ENCODE measurements at places on chromosomes 6 and 20.
A peak's percentile ranks its signal among the peaks of the same experiment; 100 is the strongest.

GRCh38 chr6:167245591-167245990 lies 45.5 kb upstream of the UNC93A start:
- no peak for DNase-seq

DNA sequence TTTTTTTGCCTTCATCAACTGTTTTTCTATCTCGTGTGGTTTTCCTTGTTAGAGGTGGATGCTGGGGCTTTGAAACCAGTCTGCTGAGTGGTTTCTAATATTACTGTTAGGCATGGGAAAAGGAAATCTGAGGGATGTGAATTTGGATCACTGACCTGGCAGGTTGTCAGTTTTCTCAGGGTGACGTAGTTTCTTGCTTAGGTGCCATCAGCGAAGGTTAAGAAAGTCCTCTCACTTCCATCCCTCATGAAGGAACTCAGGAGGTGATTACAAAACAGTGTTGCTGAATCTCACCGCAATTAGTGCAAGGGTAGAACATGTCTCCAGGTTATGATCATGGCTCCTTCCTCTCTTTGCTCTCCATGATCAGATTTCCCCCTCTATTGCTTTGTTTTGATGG lies 135.9 kb downstream of the SOX4 start:
- no peak for DNase-seq

GRCh38 chr20:23132293-23132929 lies 46.3 kb upstream of the CD93 start:
- DNase-seq = no peak

DNA sequence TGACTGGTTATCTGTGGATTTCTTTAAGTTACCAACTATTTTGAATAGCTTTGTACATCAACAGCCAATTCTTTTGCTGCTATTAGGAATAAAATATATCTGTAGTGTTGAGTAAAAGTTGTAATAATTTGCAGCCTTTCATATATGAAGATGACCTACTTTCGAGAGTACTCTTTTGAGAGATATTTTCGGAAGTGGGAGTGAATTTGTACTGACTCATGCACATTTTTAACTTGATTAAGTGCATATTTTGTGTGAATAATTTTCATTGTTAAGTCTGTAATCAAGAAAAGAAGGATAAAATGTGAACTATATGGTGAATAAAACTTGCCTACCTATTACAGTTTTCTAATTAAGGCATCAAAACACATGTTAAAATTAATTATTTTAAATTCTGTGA lies 51.9 kb downstream of the L3MBTL3 start:
- peak; percentile 14 for DNase-seq

DNA sequence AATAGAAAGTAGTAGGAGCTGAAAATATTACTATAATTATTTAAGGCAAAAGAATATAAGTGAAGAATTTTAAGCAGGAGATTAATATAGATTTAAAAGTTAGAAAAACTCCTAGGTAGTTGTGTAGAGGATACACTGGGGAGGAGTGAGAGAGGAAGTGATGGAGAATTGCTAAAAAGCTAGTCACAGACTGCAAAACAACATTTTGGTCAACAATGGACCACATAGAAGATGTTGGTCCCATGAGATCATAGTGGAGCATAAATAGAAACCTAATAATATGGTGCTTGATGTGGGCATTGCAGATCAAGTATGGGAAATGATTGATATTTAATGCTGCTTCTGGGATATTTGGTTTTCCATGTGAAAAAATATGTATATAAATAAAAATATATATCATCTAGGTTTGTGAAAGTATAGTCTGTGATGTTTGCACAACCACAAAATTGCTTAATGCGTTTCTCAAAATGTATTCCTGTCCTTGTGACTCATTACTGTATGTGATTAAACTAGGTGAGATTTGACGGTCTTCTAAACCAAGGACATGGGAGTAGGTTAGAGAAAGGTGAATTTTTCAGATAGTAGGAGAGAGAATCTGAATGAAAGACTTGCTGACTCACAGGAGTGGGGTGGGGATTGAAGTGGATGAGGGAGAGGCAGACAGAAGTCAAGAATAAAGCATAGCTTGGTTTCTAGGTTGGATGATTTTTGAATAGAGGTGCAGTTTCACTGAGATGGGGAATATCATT lies 174.0 kb downstream of the BCKDHB start:
- DNase-seq = peak; percentile 4

GRCh38 chr20:60782959-60783625 lies 469.0 kb upstream of the CDH4 start:
- no peak for DNase-seq

DNA sequence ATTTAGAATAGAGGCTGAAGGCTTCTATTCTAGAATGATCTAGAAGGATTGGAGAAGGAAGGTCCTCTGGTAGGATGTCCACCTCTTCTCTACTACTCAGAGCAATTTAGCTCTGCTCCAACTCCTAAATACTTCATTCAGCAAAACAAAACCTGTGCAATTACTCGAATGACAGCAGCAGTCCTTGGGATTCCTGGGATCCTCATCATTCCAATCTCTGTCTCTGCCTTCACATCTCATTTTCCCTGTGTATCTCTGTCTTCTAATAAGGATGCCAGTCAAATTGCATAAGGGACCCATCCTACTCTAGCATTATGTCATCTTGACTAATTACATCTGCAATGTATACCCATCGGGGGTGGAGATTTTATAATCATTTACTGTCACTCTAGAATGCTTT lies 5.5 kb upstream of the AIG1 start:
- no peak for DNase-seq

GRCh38 chr6:68615938-68616337 lies 19.1 kb upstream of the ADGRB3 start:
- no peak for DNase-seq

- DNase-seq = peak; percentile 10
Observed at GRCh38 chr20:52103335-52103912, 88.2 kb downstream of the ZFP64 start.

GRCh38 chr6:19976411-19977129 lies 139.4 kb downstream of the ID4 start:
- no peak for DNase-seq

DNA sequence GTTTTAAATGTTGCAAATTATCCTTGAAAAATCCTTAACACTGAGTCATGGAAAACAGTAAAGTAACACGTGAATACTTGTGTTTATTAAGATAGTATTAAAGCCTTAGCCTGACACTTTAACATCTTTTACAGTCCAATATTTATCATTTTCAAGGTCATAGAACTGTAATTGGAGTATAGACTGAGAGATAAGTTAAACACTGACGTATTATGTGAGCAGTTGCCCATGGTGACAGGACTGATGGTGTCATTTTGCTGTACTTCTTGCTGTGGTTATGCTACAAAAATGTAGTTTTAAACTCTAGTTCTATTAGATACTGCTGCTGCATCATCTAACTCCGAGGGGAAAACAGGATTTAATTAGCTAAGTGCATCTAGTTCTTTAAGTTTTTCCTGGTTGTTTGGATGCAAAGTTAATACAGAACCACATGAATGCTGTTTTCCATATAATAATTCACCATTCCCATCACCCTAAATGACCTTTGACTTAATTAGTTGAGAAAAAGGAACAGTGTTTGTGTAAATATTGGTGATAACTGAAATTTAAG lies 37.8 kb downstream of the SLC2A12 start:
- no peak for DNase-seq

GRCh38 chr20:46305331-46305972 lies 2.8 kb downstream of the CDH22 start:
- DNase-seq = peak; percentile 10

DNA sequence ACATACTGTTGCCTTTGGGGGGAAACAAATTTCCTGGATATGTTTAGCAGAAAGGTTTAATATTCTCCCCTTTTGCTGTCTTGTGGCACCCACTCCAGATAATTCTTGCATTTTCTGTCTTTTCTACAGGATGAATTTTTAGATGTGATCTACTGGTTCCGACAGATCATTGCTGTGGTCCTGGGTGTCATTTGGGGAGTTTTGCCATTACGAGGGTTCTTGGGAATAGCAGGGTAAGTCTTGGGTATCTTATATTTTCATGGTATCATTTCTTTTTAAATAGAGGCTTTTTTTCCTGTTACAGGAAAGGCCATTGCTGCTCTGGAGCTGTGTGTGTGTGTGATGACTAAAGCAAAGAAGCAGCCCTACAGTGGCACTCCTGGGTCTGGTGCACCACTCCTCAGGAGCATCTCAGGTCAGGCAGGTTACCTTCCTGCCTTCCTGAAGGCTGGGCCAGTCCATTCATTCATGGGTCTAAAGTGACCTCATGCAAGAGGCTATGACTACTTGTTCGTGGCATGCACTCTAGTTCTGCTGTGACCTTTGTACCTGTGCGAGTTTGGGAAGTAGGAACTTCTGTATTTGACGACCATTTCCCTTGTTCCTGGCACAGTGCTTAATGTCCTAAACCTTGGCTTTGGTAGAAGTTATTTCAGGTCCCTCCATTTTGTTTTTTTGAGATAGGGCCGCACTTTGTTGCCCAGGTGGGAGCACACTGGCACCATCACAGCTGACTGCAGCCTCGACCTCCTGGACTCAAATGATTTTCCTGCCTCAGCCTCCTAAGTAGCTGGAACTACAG lies 2.2 kb downstream of the RAB5IF start:
- DNase-seq = no peak

- peak; percentile 94 for DNase-seq
Observed at GRCh38 chr6:31795616-31796298, at the start of gene VARS1. TSS of gene VARS1 (minus strand) at chr6:31795752. CDS start at chr6:31795217, 535 bp downstream.

DNA sequence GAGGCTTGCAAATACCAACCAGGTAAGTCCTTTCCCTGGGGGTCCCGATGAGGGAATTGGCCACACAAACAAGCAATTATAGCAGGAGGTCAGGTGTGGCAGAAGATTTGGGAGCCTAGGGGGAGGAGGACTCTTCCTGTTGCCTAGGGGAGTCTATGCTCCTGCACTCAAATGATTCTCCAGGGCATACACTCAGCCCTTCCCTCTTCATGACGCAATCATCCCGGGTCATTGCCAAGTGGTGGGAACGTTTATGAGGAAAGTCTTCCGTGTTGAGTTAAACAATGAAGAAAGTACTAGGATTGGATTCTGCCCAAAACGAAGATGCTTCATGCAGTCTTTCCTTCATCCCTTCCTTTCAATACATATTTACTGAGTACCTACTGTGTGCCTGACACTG lies 186.5 kb upstream of the TSHZ2 start:
- DNase-seq = peak; percentile 26

- no peak for DNase-seq
Observed at GRCh38 chr6:102127253-102127652, 733.7 kb downstream of the GRIK2 start.

GRCh38 chr6:82006027-82006738 lies 241.4 kb downstream of the IBTK start:
- peak; percentile 72 for DNase-seq

DNA sequence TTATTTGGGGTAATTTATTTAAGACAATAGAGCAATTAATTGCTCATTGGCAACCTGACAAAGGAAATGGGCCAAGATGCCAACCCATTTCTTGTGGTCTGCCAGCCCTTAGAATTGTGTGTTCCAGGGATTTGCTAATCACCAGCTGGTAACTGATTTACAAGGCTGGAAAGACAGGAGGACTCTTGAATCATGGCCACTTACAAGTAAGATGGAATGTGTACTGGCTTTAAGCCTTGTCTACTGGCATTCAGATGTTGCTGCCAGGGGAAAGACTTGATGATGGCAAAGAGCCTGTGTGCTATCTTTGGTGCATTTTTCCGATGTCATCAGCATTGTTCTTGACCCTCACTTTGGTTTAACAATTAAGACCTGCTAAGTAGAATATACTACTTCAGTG lies 91.0 kb downstream of the BCKDHB start:
- peak; percentile 80 for DNase-seq

- peak; percentile 95 for DNase-seq
Observed at GRCh38 chr6:84652356-84653026, 111.9 kb downstream of the TBX18 start.

GRCh38 chr6:163533443-163533842 lies 118.9 kb downstream of the QKI start:
- DNase-seq = peak; percentile 85

- no peak for DNase-seq
Observed at GRCh38 chr6:130010387-130010786, 8.0 kb upstream of the L3MBTL3 start.

GRCh38 chr6:170082067-170082466 lies 208.8 kb downstream of the DLL1 start:
- no peak for DNase-seq

DNA sequence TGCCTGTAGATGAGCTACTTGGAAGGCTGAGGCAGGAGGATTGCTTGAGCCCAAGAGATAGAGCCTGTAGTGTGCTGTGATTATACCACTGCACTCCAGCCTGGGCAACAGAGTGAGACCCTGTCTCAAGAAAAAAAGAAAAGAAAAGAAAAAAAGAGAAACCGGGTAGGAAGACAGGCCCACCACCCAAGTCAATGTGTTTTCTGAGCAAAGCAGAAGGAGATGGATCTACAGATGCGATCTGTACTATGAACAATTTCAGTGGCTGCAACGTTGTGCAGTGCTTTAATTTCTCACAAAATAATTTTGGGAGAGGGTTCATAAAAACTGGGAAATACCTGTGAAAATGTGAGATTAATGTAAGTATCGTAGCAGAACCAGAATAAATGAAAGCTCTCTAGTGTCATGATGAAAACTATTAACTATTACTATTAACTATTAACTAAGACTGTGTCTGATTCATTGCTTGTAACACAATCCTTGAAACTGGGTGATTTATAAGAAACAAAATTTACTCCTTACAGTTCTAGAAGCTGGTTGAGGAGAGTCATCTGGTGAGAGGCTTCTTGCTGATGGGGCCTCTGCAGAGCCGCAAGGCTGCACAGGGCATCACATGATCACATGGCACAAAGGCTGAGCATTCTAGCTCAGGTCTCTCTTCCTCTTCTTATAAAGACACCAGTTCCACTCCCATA lies 233.1 kb upstream of the ZNF217 start:
- DNase-seq = peak; percentile 16

DNA sequence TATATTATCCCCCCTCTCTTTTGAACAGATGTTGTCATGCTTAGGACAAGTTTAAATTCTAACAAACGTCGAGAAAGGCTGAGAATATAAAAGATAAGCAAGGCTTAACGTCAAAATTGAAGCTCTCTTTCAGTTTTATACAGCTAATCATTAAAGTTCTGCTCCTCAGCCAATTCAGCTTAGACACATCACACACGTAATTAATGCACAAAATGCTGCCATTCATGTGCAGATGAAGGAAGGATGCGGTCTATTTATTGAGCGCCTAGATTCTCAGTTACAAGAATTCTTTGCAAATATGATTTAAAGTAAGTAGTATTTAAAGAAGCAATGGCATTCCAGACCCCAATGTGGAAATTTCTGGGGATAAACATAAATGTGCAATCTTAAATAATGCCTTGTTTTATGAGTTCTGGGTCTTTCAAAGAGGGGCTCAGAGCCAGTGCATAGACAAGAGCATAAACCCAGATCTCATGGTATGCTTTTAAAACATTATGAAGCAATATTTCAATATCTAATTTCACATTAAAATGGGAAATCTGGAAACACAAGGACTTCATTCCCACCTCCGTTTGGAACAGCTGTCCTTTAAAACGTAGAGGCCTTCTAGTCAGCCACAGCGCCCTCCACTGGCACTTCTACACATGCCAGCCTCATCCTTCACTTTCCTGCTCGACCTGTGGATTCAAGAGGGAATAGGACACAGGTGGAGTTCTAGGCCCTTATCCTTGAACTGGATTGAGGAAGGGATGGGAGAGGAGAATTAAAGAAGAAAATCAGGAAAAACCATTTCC lies 85.8 kb downstream of the LYRM4 start:
- peak; percentile 32 for DNase-seq

- DNase-seq = no peak
Observed at GRCh38 chr20:3486850-3487249, 16.0 kb downstream of the ATRN start.

- peak; percentile 61 for DNase-seq
Observed at GRCh38 chr6:25010902-25011625, 75.3 kb upstream of the RIPOR2 start.

GRCh38 chr20:58698741-58699622 lies 6.4 kb downstream of the NPEPL1 start:
- no peak for DNase-seq

GRCh38 chr20:61988665-61989064 lies 77.0 kb downstream of the TAF4 start:
- no peak for DNase-seq
